ENCODE measurements at places on chromosomes 6 and 20.

DNA sequence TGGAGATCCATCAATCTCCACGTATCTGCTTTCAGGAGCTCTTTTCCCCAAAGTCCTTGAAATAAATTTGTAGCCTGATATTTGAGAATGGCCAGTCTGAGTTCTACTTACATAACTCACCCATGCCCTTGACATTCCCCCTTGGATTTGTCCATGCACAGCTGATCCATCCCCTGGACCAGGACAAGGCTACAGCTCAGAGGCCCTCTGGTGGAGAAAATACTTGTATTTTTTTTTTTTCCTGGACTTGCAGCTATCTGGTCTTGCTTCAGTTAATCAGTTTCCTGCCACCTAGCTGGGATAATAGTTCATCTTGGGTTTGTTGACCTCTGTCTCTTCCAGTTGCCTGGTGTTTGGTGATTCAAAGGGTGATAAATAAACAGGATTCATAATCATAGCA is 467.6 kb downstream of the DHX35 start:
- no peak for DNase-seq

DNA sequence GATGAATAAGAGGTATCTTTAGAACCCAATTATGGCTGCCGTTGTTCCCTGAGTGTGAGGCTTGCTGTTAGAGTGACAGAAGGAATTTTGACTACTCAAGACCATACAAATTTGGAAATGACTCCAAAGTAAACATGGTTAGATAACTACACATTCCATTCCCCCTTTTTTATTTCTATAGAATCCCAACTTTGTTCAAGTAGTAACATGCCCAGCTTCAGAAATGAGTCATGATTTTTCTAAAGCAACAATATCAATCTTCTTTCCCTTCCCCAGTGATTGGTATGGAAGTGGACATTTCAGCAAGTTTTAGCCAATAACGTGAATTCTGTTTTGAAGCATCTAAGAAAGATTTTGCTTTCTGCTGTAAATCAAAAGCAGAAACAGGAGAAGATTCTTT is 37.8 kb downstream of the HCRTR2 start:
- no peak for DNase-seq

DNA sequence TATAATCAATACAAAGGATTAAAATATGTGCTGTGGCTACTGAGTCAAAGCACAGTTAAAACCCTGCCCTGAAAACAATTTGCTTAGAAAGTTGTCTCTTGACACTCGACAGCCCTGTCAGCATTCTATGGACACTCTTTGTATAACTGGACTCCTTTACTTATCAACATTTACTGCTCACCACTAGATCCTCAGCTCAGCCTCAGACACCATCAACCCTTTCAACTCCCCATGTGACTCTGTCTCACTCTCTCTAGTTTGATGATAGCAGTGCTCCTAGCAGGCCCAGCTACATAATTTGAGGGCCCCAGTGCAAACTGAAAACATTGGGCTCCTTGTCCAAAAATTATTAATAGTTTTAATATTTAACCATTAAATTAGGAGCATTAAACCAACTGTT is 181.8 kb downstream of the TENT5A start:
- DNase-seq: no peak

GRCh38 chr6:29796026-29796425 is 31.6 kb upstream of the HLA-G start:
- DNase-seq: no peak

DNA sequence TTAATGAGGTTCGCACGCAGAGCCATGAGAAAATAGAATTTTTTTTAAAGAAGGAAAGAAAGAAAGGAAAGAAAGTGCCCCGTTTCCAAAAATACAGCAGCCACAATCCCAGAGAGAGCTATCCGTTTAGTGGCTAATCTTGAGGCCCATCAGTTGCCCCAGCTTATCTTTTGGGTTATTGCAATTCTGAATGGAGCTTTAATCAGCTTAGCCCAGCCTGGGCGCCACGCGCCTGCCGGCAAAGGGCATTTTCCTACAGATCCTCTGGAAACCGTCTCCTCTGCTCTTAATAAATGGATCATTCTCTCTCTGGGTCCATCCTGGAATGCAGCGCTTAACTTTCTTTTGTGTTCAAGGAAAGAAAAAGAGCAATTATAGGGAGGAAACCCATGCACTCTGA is 413.3 kb downstream of the MAFB start:
- DNase-seq: no peak

GRCh38 chr6:167779129-167779992 is 47.4 kb upstream of the AFDN start:
- DNase-seq: no peak
